ENCODE measurements at places on chromosomes 13 and 19. TPM values are rescaled to one million over a fixed set of nuclear protein-coding genes. Genes with fewer than 3 reads are reported as not detected.

Gene GJB2
- 5.9 TPM for total RNA-seq

Gene CIRBP
- 1,112 TPM for total RNA-seq

Gene ZNF724
- total RNA-seq: 5.4 TPM

DNA sequence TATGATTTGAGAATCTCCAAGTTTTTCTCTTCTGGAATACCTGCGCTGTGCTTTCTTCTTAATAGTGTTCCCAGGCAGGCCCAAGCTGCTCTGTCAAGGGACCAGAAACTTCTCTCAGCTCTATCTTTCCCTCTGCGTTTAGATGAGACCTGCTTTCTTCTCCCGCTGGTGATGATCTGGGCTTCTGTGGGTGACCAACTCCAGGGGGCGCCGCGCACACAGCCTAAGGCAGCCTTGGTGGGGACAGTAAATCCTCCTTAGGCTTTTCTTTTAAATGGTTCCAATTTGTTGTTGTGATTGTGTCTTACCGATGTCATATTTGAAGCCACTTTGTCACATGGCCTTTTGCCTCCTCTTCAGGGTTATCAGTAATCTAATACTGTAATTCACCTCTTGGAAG lies 439.4 kb upstream of the KLF12 start:
- H3K4me3 ChIP-seq: no peak overlapping the region
- no peaks in the 10 kb centered on the region for H3K27me3 ChIP-seq
- no peak overlapping the region for H3K27ac ChIP-seq
- peak; percentile 6 for DNase-seq
- H3K36me3 ChIP-seq: no peaks in the 10 kb centered on the region
- H3K4me1 ChIP-seq: peaks cover 13% of the 10 kb centered on the region

GRCh38 chr13:63501702-63502101 lies 2086.1 kb upstream of the PCDH20 start:
- H3K36me3 ChIP-seq: no peaks in the 10 kb centered on the region
- DNase-seq: peak; percentile 4
- H3K27ac ChIP-seq: no peak overlapping the region
- H3K27me3 ChIP-seq: no peaks in the 10 kb centered on the region

- peak; percentile 11 for DNase-seq
- H3K36me3 ChIP-seq: no peaks in the 10 kb centered on the region
- H3K27ac ChIP-seq: no peak overlapping the region
- H3K27me3 ChIP-seq: no peaks in the 10 kb centered on the region
Observed at GRCh38 chr13:22055259-22055658, 384.4 kb downstream of the FGF9 start.

DNA sequence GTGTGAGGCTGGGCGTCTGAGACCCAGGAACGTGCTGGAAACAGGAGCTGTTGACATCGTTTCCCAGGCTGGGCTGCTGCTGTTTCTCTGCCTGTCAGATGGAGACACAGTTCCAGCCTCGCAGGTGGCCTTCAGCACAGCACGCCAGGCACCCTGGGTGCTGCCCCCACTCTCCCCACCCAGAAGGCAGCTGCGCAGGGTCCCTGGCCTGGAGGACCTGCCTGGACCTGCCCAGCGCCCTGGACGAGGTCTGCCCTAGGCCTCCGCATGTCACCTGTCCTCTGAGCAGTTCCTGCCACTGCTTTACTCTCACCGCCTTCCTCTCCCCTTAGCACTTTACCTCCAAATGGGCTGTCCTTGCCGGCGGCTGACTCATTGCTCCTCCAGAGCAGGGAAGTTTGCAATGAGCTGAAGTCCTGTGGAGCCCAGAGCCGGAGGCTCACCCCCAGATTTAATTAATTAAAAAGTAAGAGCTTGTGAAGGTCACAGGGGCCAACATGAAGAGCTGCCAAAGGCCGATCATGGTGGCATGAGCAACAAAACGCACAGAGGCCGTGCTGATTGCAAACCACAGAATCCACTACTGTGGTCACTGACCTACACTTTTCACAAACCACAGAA lies 32.2 kb downstream of the C13orf46 start:
- no peaks in the 10 kb centered on the region for H3K27me3 ChIP-seq
- H3K36me3 ChIP-seq: no peaks in the 10 kb centered on the region
- peaks cover 16% of the 10 kb centered on the region for H3K4me1 ChIP-seq
- peak; percentile 37 for DNase-seq
- no peak overlapping the region for H3K27ac ChIP-seq

- H3K27me3 ChIP-seq: no peaks in the 10 kb centered on the region
- H3K36me3 ChIP-seq: no peaks in the 10 kb centered on the region
- H3K4me1 ChIP-seq: peaks cover 29% of the 10 kb centered on the region
- DNase-seq: peak; percentile 75
- no peak overlapping the region for H3K4me3 ChIP-seq
Observed at GRCh38 chr13:44363631-44364344, 9.8 kb upstream of the SERP2 start.

DNA sequence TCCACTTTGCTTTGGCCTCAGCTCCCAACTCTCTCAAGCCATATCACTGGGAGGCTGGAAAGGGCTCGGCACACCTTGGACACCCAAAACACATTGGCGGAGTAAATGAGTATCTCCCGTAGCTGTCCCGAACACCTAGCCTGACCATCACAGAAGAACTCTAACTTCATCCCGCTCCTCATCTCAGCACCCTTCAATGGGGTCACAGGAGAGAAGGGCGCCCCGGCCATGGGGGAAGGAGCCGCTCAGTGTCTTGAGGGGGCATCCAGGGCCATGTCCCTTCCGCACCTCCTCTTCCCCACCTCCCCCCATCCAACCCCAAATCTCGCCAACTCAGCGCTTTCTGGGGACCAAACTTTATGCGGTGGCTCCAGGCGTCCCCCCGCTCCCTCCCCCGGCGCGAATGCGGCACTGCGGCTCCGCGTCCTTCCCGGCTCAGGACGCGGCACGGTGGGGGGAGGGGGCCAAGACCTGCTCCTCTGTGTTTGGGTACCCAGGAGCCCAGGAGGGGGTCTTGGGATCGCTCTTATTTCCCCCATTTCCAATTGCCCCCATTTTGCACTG lies 3.0 kb downstream of the KCNC3 start:
- H3K27ac ChIP-seq: no peak overlapping the region
- DNase-seq: no peak
- peak overlapping the region; percentile 0 for H3K4me3 ChIP-seq
- H3K4me1 ChIP-seq: peaks cover 25% of the 10 kb centered on the region

DNA sequence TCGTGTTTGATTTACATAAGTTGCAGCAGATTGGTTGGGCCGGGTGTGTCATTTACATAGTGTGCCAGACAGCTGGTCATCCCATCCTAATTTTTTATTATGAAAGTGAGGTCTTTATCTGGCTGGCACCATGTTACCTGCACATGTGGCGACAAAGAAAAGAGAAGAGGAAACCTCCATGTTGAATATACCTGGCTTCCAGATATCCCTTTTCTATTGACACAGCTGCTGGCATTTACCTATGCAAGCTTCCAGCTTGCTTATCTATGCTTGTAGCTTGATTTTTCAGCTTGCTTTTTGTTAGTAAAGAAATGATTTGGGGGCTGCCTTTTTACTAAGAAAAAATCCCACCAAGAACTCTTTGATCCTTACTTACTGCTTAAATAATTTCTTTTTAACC lies 681.3 kb upstream of the SLITRK1 start:
- no peak for DNase-seq
- H3K27ac ChIP-seq: no peak overlapping the region
- no peaks in the 10 kb centered on the region for H3K36me3 ChIP-seq
- no peaks in the 10 kb centered on the region for H3K27me3 ChIP-seq
- H3K4me1 ChIP-seq: no peaks in the 10 kb centered on the region

GRCh38 chr13:80215368-80215767 lies 125.6 kb downstream of the SPRY2 start:
- no peaks in the 10 kb centered on the region for H3K27me3 ChIP-seq
- no peak for DNase-seq
- no peak overlapping the region for H3K27ac ChIP-seq
- H3K4me1 ChIP-seq: no peaks in the 10 kb centered on the region
- no peaks in the 10 kb centered on the region for H3K36me3 ChIP-seq

DNA sequence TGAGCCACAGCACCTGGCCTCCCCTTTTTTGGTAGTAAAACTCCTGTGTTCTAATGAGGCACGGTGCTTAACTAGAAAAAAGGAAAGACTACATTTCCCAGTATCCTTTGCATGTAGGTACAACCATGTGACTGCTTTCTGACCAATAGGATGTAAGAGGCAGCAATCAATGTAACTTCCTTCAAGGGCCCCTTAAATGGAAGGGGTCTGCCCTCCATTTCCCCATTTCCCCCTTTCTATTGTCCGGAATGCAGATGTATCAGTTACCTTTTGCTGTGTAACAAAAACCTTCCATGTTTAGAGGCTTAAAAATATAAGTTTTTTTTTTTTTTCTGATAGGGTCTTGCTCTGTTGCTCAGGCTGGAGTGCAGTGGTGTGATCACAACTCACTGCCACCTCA lies 2.2 kb downstream of the GPR32 start:
- peak; percentile 20 for DNase-seq
- no peak overlapping the region for H3K4me3 ChIP-seq
- no peak overlapping the region for H3K27ac ChIP-seq
- H3K36me3 ChIP-seq: no peaks in the 10 kb centered on the region
